Peyer's patch (tissue), 4 donors: ENCODE measurements at places on chromosomes 4 and X. TPM values are rescaled to one million over a fixed set of nuclear protein-coding genes. Genes with fewer than 3 reads are reported as not detected.

SMARCAD1 gene
- 21.7 TPM for total RNA-seq

PITX2 gene
- 6.6 TPM for total RNA-seq

DNA sequence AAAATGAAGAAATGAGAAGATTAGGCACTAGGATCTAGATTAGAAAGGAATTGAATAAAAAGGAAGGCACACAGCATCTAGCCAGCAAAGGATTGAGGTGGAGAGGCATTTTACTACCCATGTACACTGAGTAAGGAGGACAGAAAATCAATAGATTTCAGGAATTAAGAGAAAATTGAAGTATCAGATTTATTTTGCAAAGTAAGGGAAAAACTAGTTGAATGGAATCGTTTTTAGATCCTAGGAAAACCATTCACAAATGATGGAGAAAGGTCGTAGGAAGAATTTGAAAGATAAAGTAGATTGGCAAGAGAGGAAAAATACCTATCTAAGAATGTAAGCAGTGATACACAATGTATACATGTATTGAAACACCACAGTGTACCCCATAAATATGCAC is 31.3 kb downstream of the ENOPH1 start:
- no peak for DNase-seq
- no peaks in the 10 kb centered on the region for H3K36me3 ChIP-seq
- no peaks in the 10 kb centered on the region for H3K4me1 ChIP-seq
- H3K27ac ChIP-seq = no peak overlapping the region
- H3K4me3 ChIP-seq = no peak overlapping the region

DNA sequence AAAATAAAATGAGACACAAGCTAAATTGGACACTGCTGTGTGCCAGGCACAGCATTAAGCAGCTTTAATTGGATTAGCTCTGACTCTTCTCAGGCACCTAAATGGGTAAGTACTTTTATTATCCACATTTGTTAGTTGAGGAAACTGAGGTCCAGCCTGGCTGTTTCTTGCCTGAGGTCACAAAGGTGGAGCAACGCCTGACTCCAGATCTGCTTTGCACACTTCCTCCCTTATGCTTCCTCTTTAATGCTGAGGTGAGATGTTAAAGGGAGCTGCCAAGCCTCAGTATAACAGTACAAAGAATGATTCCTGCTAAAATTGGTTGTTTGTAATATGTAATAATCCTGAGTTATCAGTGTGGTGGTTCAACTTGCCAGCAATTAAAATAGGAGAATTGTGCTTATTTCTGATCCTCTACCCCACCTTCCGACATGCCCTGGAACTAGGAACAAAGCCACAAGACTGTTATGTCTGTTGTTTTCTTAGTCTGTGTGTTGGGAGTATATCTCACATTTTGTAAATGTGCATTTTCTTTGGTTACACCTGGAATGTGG is 74.4 kb downstream of the AFF1 start:
- H3K36me3 ChIP-seq = no peaks in the 10 kb centered on the region
- no peaks in the 10 kb centered on the region for H3K27me3 ChIP-seq
- H3K27ac ChIP-seq = no peak overlapping the region
- no peak overlapping the region for H3K4me3 ChIP-seq

DNA sequence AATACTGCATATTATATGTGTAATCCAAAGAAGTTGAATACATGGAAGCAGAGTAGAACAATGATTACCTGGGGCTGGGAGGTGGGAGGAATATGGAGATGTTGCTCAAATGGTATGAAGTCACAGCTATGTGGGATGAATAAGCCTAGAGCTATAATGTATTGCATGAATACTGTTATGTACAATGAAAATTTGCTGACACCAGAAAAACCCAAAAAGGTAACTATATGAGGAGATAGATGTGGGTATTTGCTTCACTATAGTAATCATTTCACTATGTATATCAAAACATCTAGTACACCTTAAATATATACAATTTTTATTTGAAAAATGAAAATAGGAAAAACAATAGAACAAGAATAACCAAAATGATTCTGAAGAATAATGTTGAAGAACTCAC is 11.2 kb downstream of the PAGE3 start:
- no peak overlapping the region for H3K27ac ChIP-seq
- H3K27me3 ChIP-seq = no peaks in the 10 kb centered on the region
- H3K4me3 ChIP-seq = no peak overlapping the region
- H3K36me3 ChIP-seq = no peaks in the 10 kb centered on the region
- H3K4me1 ChIP-seq = no peaks in the 10 kb centered on the region

DNA sequence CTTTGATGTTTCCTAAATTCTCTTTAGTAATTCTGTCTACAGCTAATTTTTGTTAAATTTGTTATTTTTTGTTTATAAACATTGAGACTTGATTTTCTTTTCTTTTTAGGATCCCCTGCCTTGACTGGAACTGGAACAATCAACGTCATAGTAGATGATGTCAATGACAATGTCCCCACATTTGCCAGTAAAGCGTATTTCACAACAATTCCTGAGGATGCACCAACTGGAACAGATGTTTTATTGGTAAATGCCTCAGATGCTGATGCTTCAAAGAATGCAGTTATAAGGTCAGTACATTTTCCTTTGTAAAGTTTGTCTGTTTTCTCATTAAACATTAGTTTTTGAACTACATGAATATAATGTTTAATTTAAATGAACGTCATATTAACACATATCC is 119.4 kb downstream of the FAT4 start:
- no peak for DNase-seq
- no peaks in the 10 kb centered on the region for H3K4me1 ChIP-seq

- H3K36me3 ChIP-seq = no peaks in the 10 kb centered on the region
- H3K27ac ChIP-seq = no peak overlapping the region
- DNase-seq = no peak
- H3K4me3 ChIP-seq = no peak overlapping the region
- no peaks in the 10 kb centered on the region for H3K27me3 ChIP-seq
Observed at GRCh38 chr4:48470570-48470969, 12.6 kb upstream of the SLC10A4 start.
